ENCODE measurements at places on chromosomes 3 and 15. TPM values are rescaled to one million over a fixed set of nuclear protein-coding genes. Genes with fewer than 3 reads are reported as not detected.

CYP1A2 gene
- 0.12 TPM for total RNA-seq

CD200R1 gene
- total RNA-seq, result 1.7 TPM

GABRA5 gene
- total RNA-seq, result 3.1 TPM

ZBTB47 gene
- 22.8 TPM for total RNA-seq

DLL4 gene
- total RNA-seq, result 3.5 TPM

AHSG gene
- total RNA-seq, result 1.6 TPM

DNA sequence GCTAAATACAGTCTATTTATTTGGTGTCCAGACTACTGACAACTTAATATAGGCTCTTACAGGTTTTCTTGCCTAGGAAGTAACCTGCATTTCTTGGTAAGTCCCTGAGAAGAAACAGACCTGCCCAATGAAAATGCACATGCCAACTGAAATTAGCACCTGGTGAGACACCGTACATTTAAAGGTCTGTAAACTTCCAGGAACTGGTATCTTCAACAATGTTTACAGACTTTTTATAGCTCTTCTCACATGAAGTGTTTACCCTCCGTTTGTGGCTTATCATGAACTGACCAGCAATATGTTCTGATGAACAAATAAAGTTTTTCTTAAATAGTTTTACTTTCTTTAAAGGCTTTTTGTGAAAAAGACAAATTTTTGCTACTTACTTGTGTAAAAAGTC is 93.3 kb downstream of the PCCB start:
- no peaks in the 10 kb centered on the region for H3K27me3 ChIP-seq
- H3K36me3 ChIP-seq, result no peaks in the 10 kb centered on the region
- no peak overlapping the region for H3K4me3 ChIP-seq
- DNase-seq, result no peak

DNA sequence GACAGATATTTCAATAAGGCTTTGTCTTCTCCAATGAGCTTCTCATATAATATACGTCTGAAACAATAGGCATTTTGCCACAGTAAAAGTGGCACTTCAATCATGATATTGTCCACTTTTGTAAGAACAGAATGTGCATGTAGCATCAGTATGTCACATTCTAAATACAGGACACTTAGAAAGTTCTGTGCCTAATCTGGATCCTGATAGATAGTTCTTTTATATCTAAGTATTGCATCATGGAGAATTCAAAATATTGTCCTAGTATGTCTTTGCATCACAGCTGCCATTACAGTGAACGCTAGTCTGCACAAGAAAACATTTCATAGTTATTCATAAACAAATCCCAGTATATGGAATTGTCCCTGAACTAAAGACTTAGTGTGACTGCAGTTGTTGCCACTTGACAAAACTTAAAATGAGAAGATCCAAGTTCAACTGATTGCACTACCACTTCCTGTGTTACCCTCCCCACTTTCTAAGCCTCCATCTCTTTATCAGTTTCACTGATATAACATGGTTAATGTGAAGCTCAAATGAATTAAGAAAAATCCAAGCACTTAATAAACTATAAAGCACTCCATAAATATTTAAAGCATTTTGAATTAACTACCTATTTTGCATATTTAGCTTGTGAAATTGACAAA is 19.6 kb downstream of the LRRFIP2 start:
- no peak overlapping the region for H3K4me3 ChIP-seq
- H3K4me1 ChIP-seq, result no peaks in the 10 kb centered on the region
- no peaks in the 10 kb centered on the region for H3K27me3 ChIP-seq
- H3K36me3 ChIP-seq, result no peaks in the 10 kb centered on the region

GRCh38 chr3:119019767-119020518 is 14.7 kb downstream of the IGSF11 start:
- H3K27ac ChIP-seq, result no peak overlapping the region
- DNase-seq, result no peak
- no peaks in the 10 kb centered on the region for H3K27me3 ChIP-seq
- no peaks in the 10 kb centered on the region for H3K36me3 ChIP-seq
- no peak overlapping the region for H3K4me3 ChIP-seq

- peaks cover 26% of the 10 kb centered on the region for H3K4me1 ChIP-seq
- H3K36me3 ChIP-seq, result no peaks in the 10 kb centered on the region
- H3K4me3 ChIP-seq, result no peak overlapping the region
- H3K27me3 ChIP-seq, result no peaks in the 10 kb centered on the region
- DNase-seq, result no peak
Observed at GRCh38 chr15:100909989-100910955, 8.9 kb upstream of the LRRK1 start.

DNA sequence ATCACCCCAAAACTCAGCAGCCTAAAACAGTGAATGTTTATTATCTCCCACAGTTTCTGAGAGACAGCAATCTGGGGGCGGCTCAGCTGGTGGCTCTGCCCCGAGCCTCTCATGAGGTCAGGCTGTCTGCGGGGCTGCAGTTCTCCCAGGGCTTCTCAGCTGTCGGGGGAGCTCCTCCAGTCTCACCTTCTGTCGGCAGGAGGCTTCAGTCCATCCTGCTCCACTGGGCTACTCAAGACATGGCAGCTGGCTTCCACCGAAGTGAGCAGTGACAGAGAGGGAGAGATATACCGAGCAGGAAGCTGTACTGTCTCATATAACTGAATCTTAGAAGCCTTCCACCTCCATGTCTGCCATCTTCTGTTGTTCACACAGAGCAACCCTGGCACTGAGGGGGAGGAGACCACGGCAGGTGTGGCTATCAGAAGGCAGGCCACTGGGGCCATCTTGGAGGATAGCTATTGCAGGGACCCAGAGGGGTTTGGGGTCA is 72.8 kb upstream of the ITGA11 start:
- H3K4me3 ChIP-seq, result no peak overlapping the region
- H3K36me3 ChIP-seq, result no peaks in the 10 kb centered on the region
- DNase-seq, result no peak
- no peaks in the 10 kb centered on the region for H3K4me1 ChIP-seq
- no peak overlapping the region for H3K27ac ChIP-seq

GRCh38 chr3:56790016-56790821 is 11.5 kb downstream of the ARHGEF3 start:
- H3K27ac ChIP-seq, result peak overlapping the region; percentile 61
- H3K27me3 ChIP-seq, result no peaks in the 10 kb centered on the region
- no peaks in the 10 kb centered on the region for H3K36me3 ChIP-seq
- no peak overlapping the region for H3K4me3 ChIP-seq

DNA sequence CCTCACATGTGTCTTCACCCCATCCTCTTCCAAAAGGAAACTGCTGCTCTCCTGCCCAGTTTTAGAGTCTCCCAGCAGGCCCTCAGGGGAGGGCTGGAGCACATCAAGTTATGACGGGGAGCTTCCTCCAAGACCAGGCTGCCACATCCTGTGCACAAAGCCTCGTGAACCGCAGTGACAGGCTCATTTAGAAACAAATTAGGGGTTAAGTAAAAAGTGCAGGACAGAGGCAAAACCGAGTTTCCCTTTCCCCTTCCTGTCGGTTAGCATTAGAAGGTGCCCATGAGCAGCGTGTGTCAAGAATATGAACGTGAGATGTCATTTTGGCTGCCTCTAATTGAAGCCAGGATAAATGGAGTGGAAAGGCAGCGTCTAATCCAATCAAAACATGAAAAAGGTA is 199.7 kb downstream of the ARRDC4 start:
- DNase-seq, result no peak
- no peaks in the 10 kb centered on the region for H3K4me1 ChIP-seq
- no peak overlapping the region for H3K27ac ChIP-seq
- no peak overlapping the region for H3K4me3 ChIP-seq
- no peaks in the 10 kb centered on the region for H3K27me3 ChIP-seq

Measured in testis (tissue), 5 donors.